ENCODE measurements at places on chromosomes 7 and 10. TPM values are rescaled to one million over a fixed set of nuclear protein-coding genes. Genes with fewer than 3 reads are reported as not detected.

The WNT16 gene
- 1.8 TPM for polyA plus RNA-seq

The DTX2 gene
- polyA plus RNA-seq, result 6.2 TPM

The SFXN2 gene
- polyA plus RNA-seq, result 7.0 TPM

The HHEX gene
- polyA plus RNA-seq, result 9.6 TPM

The SMKR1 gene
- not detected for polyA plus RNA-seq

The GRB10 gene
- 19.2 TPM for polyA plus RNA-seq

The CLDN4 gene
- 0.88 TPM for polyA plus RNA-seq

The UTF1 gene
- not detected for polyA plus RNA-seq

The LBX1 gene
- polyA plus RNA-seq, result 2.5 TPM

The TAS2R39 gene
- not detected for polyA plus RNA-seq

The UCMA gene
- polyA plus RNA-seq, result 1.1 TPM

The CRHR2 gene
- polyA plus RNA-seq, result 5.6 TPM

The BUD23 gene
- polyA plus RNA-seq, result 83.4 TPM

- DNase-seq, result peak; percentile 45
Measured at GRCh38 chr7:5422396-5423305, 983 bp downstream of the TNRC18 start.

- no peak for DNase-seq
Measured at GRCh38 chr10:920450-920849, 11.1 kb downstream of the LARP4B start.

GRCh38 chr7:22110227-22110839 is 164.6 kb upstream of the CDCA7L start:
- peak; percentile 87 for DNase-seq

DNA sequence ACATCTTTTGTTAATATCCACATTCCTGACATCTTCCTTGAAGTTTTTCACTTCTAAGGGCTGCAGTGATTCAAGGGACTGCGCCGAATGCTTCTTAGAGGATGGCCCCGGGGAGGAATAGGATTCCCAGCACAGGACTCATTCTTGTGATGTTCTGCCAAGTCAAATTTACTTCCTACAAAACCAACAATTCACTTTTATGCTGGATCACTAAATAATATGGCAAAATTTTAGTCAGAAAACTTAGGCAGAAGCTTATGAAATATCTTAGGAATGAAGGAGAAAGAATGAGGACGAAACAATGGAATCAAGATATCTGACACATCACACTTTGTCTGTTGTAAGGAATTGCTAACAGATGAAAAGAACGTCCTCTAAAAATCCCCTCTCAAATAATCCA is 151.5 kb downstream of the JAZF1 start:
- DNase-seq, result no peak

- no peak for DNase-seq
Measured at GRCh38 chr10:63133821-63134557, 861 bp downstream of the NRBF2 start.

DNA sequence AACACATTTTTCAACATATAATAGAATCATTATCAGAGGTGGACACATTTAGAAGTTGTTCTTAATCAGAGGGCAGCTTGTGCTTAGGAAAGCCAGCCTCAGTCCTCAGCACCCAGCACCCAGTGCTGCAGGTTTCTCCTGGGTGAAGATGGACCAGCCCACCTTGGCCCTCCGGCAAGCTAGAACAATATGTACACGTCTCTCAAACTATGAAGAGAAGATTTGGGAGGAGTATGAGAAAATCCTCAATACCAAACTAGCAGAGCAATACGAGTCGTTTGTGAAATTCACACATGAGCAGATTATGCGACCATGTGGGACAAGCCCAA is 13.5 kb upstream of the RALA start:
- no peak for DNase-seq

DNA sequence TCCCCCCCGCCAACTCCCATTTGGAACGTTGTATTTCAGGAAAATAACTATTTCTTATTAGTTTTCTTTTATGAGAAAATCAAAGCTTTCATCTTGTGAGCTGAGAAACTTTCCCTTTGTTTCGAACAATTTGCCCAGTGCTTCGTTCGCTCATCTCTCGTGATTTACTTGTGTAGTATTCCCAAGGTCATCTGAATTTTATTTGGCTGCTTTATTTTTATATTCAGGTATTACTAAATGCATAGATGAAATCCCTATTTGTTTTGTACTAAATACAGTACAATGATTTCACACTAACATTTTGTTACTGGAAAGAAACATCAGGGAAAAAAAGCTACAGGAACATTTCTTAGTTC is 12.0 kb upstream of the EBLN1 start:
- peak; percentile 35 for DNase-seq

GRCh38 chr10:121036431-121036830 is 185.3 kb downstream of the WDR11 start:
- peak; percentile 56 for DNase-seq

DNA sequence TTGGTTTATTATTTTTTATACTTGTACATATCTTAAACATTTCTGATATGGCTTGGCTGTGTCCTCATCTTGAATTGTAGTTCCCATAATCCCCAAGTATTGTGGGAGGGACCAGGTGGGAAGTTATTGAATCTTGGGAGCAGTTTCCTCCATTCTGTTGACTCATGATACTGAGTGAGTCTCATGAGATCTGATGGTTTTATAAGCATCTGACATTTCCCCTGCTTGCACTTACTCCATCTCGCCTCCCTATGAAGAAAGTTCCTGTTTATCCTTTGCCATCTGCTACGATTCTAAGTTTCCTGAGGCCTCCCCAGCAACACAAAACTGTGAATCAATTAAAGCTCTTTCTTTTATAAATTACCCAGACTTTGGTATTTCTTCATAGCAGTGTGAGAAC is 207.7 kb downstream of the TPK1 start:
- no peak for DNase-seq

GRCh38 chr7:44318332-44318731 is 7.1 kb downstream of the CAMK2B start:
- DNase-seq, result no peak

GRCh38 chr7:99106821-99107241 is 37.1 kb downstream of the SMURF1 start:
- no peak for DNase-seq

GRCh38 chr10:44963772-44964633 is 4.4 kb downstream of the RASSF4 start:
- DNase-seq, result peak; percentile 60

- DNase-seq, result no peak
Measured at GRCh38 chr7:101031082-101031481, 11.2 kb downstream of the MUC17 start.

GRCh38 chr7:2143450-2143849 is 89.3 kb downstream of the MAD1L1 start:
- DNase-seq, result no peak

DNA sequence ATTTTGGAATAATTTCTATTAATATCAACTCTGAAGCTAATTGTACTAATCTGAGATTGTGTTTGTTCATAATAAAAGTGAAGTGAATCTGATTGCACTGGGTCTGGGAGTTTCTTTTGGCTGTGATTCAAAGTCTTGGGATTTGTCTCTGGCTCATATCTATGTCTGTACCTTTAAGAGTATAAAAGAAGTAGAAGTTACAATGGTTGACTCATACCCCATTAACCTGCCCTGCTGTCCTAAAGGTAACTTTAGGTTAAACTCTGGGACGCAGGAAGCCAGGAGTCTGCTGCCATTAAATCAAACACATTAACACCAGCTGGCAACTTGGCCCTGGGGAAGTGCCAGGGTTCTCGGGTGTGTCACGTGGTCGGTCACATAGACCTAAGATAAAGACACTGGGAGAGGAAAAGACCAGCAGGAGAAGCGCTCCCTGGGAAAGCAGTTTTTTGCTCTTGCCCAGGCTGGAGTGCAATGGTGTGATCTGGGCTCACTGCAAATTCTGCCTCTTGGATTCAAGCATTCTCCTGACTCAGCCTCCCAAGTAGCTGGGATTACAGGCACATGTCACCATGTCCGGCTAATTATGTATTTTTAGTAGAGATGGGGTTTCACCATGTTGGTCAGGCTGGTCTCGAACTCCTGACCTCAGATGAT is 17.8 kb downstream of the SCD start:
- DNase-seq, result no peak

DNA sequence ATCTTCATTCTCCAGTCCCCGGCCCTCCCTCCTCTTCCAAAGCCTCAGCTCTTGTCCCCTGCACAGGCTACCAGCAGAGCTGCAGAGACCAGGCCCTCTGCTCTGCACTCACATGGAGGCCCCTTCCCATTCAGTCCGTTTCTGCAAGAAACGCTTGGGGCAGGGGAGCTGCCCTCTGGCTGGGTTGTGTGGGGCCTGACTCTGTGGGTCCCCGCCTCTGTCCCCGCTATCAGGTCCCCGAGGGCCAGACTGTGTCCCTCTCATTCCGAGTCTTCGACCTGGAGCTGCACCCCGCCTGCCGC is 1.5 kb downstream of the PCOLCE start:
- no peak for DNase-seq

GRCh38 chr10:20486791-20487190 is 410.3 kb downstream of the NEBL start:
- no peak for DNase-seq

Data from muscle of arm (tissue), 14 donors.